ENCODE measurements at places on chromosomes 4 and X.

DNA sequence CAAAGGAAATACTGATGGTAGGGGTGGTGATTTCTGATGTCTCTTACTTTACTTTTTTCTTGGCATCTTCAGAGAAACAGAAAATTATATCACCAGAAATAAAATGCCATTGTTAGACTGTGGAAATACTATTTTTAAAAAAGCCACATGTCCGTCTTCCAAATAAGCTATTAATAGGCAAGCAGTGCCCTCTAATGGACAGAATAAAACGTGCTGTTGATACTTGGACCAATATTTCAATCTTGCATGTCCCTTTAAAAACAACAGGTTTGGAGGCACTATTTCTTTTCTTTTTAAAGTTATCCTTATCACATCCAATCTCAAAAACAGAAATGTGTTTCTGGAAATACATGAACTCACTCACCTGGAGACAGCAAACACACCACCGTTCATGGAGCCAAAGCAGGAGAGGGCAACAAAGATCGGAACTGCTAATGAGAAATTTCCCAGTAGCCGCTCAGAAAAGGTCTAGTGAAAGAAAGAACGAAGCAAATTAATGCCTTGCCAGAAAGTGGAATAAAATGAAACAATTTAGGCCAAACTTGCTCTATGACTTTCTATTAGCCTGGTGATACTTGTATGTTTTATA is 59.2 kb downstream of the SLC7A11 start:
- no peak overlapping the region for H3K4me3 ChIP-seq
- DNase-seq = no peak
- peaks cover 5% of the 10 kb centered on the region for H3K4me1 ChIP-seq
- H3K27ac ChIP-seq = no peak overlapping the region
- H3K27me3 ChIP-seq = peaks cover 19% of the 10 kb centered on the region
- H3K36me3 ChIP-seq = no peaks in the 10 kb centered on the region

- H3K27me3 ChIP-seq = no peaks in the 10 kb centered on the region
- DNase-seq = no peak
- H3K4me1 ChIP-seq = no peaks in the 10 kb centered on the region
Measured at GRCh38 chrX:50448565-50448964, 22.1 kb downstream of the DGKK start.

GRCh38 chr4:104973708-104974107 is 173.0 kb upstream of the TET2 start:
- H3K4me1 ChIP-seq = peaks cover 8% of the 10 kb centered on the region
- no peak overlapping the region for H3K27ac ChIP-seq
- H3K36me3 ChIP-seq = no peaks in the 10 kb centered on the region

GRCh38 chr4:111807576-111807975 is 337.7 kb upstream of the FAM241A start:
- H3K27ac ChIP-seq = no peak overlapping the region
- no peaks in the 10 kb centered on the region for H3K36me3 ChIP-seq
- no peaks in the 10 kb centered on the region for H3K27me3 ChIP-seq
- no peak overlapping the region for H3K4me3 ChIP-seq

DNA sequence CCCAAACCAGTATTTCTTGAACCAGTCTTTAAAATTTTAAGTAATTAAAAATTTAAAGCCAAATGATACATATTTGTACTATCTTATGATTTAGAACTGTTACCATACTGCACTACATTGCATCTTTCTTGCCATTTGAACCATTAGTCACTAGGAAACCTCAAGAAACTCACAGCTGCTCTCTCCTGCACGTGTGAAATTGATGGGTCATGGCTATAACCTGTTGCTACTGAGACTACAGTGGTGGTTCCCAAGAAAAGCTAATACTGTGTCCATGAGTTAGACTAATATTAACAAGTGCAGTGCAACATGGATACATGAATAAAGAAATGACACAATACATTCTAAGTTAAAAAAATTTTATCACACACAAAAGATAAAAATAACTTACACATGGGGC is 88.4 kb downstream of the PDE5A start:
- H3K27me3 ChIP-seq = no peaks in the 10 kb centered on the region
- H3K27ac ChIP-seq = no peak overlapping the region
- H3K4me3 ChIP-seq = no peak overlapping the region
- H3K4me1 ChIP-seq = peaks cover 21% of the 10 kb centered on the region

GRCh38 chrX:132563976-132564375 is 75.1 kb upstream of the MBNL3 start:
- DNase-seq = no peak
- peaks cover 33% of the 10 kb centered on the region for H3K27me3 ChIP-seq
- no peaks in the 10 kb centered on the region for H3K36me3 ChIP-seq
- H3K27ac ChIP-seq = no peak overlapping the region
- H3K4me3 ChIP-seq = no peak overlapping the region

DNA sequence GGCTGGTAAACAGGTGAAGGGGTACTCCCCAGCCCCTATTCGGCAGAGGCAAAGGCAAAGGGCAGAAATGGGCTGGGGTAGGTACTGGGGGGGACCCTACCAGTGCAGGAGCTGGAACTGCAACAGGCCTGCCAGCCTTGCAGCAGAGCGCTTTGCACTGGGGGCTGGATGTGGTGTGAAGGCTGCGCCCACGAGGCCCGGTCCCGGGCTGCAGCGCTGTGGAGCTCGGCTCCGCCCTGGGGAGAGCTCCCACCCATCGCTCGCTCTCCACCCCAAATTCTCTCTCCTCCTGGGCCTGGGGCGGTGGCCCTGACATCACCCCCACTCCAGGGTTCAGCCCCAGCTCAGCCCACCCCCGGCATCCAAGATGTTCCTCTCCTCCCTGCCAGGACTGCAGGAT is 24.2 kb downstream of the IQSEC2 start:
- no peak overlapping the region for H3K4me3 ChIP-seq
- peaks cover 7% of the 10 kb centered on the region for H3K4me1 ChIP-seq

GRCh38 chr4:87807402-87807801 is 8.0 kb downstream of the IBSP start:
- no peak overlapping the region for H3K4me3 ChIP-seq
- no peaks in the 10 kb centered on the region for H3K36me3 ChIP-seq
- no peak for DNase-seq
- peaks cover 7% of the 10 kb centered on the region for H3K27me3 ChIP-seq
- H3K27ac ChIP-seq = no peak overlapping the region

GRCh38 chr4:1381181-1381621 is 25.0 kb downstream of the NKX1-1 start:
- no peak overlapping the region for H3K27ac ChIP-seq
- no peaks in the 10 kb centered on the region for H3K27me3 ChIP-seq
- no peaks in the 10 kb centered on the region for H3K4me1 ChIP-seq
- DNase-seq = no peak
- peaks cover 9% of the 10 kb centered on the region for H3K36me3 ChIP-seq
- H3K4me3 ChIP-seq = no peak overlapping the region

DNA sequence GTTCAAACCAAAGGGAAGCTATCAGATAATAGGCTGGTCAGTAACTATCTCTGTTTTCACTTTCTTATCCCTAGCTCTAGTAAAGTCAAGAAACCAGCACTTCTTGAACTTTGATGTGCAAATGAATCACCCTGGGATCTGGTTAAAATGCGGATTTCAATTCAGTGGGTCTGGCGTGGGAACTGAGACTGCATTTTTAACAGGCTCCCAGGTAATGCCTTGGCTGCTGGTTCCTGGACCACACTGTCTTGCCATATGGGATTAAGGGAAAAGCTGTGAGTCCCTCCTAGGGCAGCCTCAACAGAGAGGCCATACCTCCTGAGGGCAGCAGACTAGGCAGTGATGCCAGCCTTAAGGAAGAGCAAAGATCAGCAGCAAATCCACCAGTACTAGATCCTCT is 1.7 kb downstream of the RNF175 start:
- H3K36me3 ChIP-seq = no peaks in the 10 kb centered on the region
- DNase-seq = no peak
- H3K27ac ChIP-seq = no peak overlapping the region
- peaks cover 46% of the 10 kb centered on the region for H3K27me3 ChIP-seq
- H3K4me1 ChIP-seq = peaks cover 5% of the 10 kb centered on the region

GRCh38 chr4:89704651-89705395 is 132.1 kb downstream of the SNCA start:
- no peaks in the 10 kb centered on the region for H3K27me3 ChIP-seq
- H3K36me3 ChIP-seq = no peaks in the 10 kb centered on the region
- H3K4me3 ChIP-seq = no peak overlapping the region
- no peak overlapping the region for H3K27ac ChIP-seq
- no peak for DNase-seq
- H3K4me1 ChIP-seq = no peaks in the 10 kb centered on the region

DNA sequence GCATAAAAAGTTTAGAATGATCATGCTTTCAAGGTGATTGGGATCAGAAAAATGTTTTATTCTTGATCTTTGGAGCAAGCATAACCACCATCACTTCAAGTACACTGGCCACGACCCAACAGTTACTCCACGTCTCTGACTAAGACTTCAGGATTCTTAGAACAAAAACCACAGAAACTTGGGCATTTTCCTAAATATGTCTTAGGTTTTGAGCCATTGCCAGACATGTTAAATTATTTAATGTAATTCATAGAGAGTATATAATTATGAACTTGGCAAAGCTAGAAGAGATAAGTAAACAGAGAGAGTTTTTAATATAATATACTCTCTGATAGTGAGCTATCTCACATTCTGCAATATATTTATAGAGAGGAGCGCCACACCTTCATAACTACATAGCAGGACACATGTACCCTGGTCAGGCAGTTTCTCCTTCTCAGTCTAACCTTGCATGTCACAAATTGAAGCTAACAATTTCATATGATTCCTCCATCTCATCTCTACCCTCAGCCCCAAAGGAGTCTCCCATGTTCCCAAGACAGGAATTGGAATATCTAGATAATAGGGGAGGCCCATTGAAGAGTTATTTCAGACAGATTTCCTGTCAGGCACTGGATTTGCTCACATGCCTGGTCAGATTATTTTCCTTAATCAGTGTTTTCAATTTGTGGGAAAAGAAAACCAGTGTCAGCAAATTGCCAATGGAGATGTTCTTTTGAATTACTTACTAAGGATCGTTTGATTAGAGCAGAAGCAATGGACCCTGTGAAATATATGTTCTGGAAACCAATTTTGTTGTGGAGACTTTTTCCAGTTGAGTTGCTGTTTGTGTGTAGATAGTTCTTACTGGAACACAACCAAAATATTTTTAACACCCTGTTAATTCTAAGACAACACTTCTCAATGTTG is 61.7 kb upstream of the GUCY1A1 start:
- DNase-seq = no peak
- H3K36me3 ChIP-seq = no peaks in the 10 kb centered on the region
- no peak overlapping the region for H3K27ac ChIP-seq
- H3K4me3 ChIP-seq = no peak overlapping the region

DNA sequence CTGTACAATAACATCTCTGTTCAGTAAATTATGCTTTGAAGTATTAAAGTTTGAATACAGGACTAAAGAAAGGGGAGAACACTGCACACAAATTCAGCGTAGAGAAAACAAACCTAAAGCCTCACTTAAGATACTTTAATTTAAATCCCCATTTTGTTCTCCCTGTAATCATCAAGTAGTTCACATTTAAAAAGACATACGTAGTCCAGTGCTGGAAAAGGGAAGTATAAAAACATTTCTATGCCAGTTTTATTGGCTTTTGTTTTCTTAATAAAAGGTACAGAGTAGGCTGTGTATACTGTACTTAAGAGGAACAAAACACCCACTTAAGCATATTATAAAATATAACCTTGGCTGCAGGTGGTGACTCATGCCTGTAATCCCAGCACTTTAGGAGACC is 101.6 kb downstream of the FGF16 start:
- H3K4me1 ChIP-seq = no peaks in the 10 kb centered on the region
- no peak overlapping the region for H3K27ac ChIP-seq
- peaks cover 14% of the 10 kb centered on the region for H3K36me3 ChIP-seq
- no peak overlapping the region for H3K4me3 ChIP-seq
- no peaks in the 10 kb centered on the region for H3K27me3 ChIP-seq
- DNase-seq = no peak

DNA sequence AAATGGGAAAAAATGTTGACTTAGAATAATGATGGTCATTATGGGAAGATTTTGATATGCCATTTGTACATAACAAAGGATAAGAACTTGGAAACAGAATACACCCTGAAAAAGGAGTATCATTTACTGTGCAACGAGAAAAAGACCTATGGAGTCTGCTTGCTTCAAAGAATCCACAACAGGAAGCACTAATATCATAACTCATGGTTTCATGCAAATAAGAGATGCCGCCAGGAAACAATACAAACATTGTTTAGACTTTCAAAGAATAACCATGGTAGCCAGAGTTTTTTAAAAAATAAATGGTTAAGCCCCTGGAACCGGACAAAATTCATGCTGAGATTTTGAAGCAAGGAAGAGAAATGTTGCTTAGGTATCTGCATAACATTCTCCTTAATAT is 139.9 kb upstream of the ETNPPL start:
- no peaks in the 10 kb centered on the region for H3K36me3 ChIP-seq
- no peaks in the 10 kb centered on the region for H3K4me1 ChIP-seq
- no peak overlapping the region for H3K27ac ChIP-seq
- no peak overlapping the region for H3K4me3 ChIP-seq
- no peak for DNase-seq
- no peaks in the 10 kb centered on the region for H3K27me3 ChIP-seq

- H3K4me1 ChIP-seq = peaks cover 7% of the 10 kb centered on the region
- no peak overlapping the region for H3K27ac ChIP-seq
- H3K36me3 ChIP-seq = peaks cover 2% of the 10 kb centered on the region
- no peak overlapping the region for H3K4me3 ChIP-seq
Measured at GRCh38 chrX:15496824-15497223, 3.7 kb upstream of the PIR start.

DNA sequence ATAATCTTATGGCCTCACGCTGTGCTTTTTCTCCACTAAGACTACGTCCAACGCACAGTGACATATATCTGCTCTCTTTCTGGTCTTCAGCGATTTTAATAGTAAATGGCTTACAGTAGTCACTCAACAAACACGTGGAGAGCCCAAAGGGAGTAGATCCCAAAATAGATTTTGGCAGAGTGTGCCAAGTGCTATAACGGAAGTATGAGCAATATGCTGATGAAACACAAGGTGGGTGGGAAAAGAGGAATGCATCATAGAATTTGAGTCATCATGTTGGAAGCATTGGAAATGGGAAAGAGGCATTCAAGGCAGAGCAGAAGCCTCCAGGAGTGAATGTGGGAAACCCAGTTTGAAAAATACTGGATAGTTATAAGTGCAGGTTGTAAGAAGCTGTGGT is 129.1 kb upstream of the LDB2 start:
- no peak for DNase-seq
- no peaks in the 10 kb centered on the region for H3K4me1 ChIP-seq
- H3K27ac ChIP-seq = no peak overlapping the region
- H3K27me3 ChIP-seq = no peaks in the 10 kb centered on the region

- no peak overlapping the region for H3K4me3 ChIP-seq
- no peak for DNase-seq
- no peaks in the 10 kb centered on the region for H3K4me1 ChIP-seq
- H3K27ac ChIP-seq = no peak overlapping the region
Measured at GRCh38 chr4:1377606-1378261, 28.5 kb downstream of the NKX1-1 start.

DNA sequence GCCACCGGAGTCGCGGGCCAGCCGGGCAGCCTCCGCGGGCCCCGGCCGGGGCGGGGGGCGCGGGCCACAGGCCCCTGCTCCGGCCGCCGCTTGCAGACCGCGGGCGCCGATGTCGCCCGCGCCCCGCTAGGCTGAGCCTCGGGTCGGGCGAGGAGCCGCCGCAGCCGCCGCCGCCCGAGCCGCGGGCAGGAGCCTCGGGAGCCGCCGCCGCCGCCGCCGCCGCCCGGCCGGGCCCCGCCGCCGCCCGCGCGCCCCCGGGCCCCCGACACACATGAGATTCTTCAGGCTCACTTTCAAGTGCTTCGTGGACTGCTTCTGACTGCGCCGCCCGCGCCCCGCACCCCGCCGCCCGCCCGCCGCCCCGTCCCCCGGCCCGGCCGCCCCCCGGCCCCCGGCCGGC is 345 bp downstream of the SLC6A8 start:
- H3K27me3 ChIP-seq = peaks cover 17% of the 10 kb centered on the region
- H3K4me1 ChIP-seq = peaks cover 19% of the 10 kb centered on the region
- DNase-seq = no peak
- H3K27ac ChIP-seq = no peak overlapping the region
- H3K36me3 ChIP-seq = no peaks in the 10 kb centered on the region
- H3K4me3 ChIP-seq = no peak overlapping the region
